Dorsolateral prefrontal cortex (tissue), 122 donors: ENCODE measurements at places on chromosomes 3 and 15. TPM values are rescaled to one million over a fixed set of nuclear protein-coding genes. Genes with fewer than 3 reads are reported as not detected.

Gene GOLGA8M
- 7.0 TPM for total RNA-seq

Gene EPHA3
- 10.2 TPM for total RNA-seq

Gene NAALADL2
- total RNA-seq, result 18.6 TPM

Gene OR5K2
- total RNA-seq, result not detected

Gene CHRD
- total RNA-seq, result 70.2 TPM

Gene LMAN1L
- 1.6 TPM for total RNA-seq

Gene CCDC33
- total RNA-seq, result 0.30 TPM

Gene FAM43A
- total RNA-seq, result 7.0 TPM

Gene CCDC54
- total RNA-seq, result 0.38 TPM

Gene ACKR2
- total RNA-seq, result 1.8 TPM

Gene ZNF80
- total RNA-seq, result not detected

Gene CD276
- total RNA-seq, result 26.4 TPM

Gene GP9
- total RNA-seq, result not detected

Gene HAUS2
- total RNA-seq, result 20.6 TPM

Gene RNF111
- total RNA-seq, result 68.3 TPM

Gene STXBP5L
- total RNA-seq, result 129 TPM

Gene DMXL2
- total RNA-seq, result 102 TPM
